Activated naive CD4-positive, alpha-beta T cell (primary cell): ENCODE measurements at places on chromosomes 5 and 9.
A peak's percentile ranks its signal among the peaks of the same experiment; 100 is the strongest.

DNA sequence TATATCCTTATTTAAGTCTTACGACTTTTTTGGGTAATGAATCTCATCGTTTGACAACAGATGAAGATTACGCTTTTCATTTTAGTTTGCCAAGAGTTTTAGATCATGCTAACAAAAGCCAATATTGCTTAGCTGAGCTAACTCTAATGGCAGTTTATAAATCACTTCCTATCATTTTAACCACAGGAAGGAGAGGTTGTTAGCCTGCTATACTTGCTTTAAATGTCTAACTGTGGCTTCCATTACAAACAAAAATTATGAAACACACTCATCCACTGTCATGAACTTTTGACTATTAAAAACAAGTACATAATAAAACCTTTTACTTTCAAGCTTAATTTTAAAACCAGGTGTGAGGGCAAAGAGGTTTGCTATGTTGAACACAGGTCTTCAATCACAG, 53.7 kb upstream of the ANKH start:
- DNase-seq = no peak

- no peak for DNase-seq
Measured at GRCh38 chr5:132371603-132371994, 2.1 kb downstream of the SLC22A5 start.

GRCh38 chr5:176748073-176748966, 62.0 kb upstream of the UNC5A start:
- DNase-seq = no peak

GRCh38 chr5:73426034-73426433, 22.5 kb downstream of the FOXD1 start:
- DNase-seq = no peak

GRCh38 chr9:135526730-135527571, 5.7 kb downstream of the LCN1 start:
- no peak for DNase-seq

DNA sequence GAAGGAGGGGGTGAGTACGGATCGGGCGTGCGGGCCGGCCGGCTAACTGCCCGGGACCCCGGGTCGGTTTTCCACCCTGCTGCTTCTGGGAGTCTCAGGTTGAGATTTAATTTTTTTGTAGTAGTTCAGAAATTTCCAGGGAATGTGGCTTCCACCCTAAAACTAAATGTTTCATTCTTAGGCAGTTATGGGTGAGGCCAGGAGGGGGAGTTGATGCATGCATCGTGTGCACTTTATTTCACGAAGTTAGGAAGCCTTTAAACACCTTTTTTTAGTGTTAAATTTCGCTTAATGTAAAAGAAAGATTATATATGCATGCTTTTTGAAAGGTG, 905 bp downstream of the CDK9 start:
- DNase-seq = no peak

DNA sequence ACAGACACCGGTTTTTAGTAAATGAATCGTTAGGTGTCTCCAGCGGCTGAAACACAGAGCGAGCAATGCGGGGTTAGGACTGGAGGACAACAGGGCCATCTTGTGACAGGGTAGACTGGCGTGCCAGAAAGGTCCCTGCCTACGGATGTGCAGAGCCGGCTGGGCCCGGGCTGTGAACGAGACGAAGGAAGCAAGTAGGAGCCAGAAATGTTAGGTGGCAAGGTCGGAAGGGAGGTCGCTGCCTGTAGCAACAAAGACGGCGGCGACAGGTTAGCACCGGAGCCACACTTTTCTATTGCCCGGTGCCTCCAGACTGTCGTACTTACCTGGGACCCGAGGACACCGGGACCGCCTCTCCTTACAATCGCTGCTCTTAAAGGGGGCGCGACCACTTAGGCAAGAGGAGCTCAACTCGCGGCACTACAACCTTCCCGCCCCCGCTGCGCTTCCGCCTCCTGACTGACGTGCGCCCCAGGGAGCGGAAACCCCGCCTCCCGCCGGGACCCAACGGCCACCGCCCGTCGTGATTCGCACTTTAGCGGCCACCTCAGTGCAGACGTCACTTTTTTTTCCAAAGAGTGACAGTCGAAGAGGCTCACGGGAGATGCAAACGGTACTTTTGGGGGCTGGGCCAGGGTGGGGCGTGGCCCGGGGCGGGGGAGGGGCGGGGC, at the start of gene INIP:
INIP (minus strand) TSS at position 457 of the 671 bp plus-strand sequence. CDS start 1,632 bp downstream, outside the sequence.
- peak; percentile 91 for DNase-seq

DNA sequence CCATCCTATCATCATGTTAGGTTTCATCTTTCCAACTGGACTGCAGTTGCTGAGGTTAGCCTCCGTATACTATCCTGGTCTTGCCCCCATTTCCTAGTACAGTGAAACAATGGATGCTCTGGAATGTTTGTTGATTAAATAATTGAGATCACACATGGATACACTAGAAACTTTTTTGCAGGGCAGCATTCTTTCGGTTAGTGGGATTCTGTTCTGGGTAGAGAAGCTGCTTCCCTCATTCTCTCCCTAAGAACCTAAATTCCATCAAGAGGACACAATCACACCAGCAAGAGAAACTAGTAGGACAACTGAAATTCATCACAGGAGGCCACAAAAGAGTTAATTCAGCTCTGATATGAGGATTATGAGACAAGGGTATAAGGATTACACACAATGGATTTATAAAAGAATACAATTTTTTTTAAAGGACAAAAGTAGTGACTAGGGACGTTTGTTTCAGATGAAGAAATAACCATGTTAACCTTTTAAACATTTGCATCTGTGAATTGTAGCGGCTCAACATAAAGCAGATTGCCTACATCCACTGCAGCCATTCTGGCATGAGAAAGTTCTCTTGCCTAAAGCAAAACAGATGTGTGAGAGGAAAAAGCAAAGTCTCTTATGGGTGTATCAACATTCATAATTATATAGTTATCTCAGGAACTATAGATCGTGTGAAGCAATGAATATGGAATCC, 162.7 kb upstream of the LHFPL2 start:
- no peak for DNase-seq

DNA sequence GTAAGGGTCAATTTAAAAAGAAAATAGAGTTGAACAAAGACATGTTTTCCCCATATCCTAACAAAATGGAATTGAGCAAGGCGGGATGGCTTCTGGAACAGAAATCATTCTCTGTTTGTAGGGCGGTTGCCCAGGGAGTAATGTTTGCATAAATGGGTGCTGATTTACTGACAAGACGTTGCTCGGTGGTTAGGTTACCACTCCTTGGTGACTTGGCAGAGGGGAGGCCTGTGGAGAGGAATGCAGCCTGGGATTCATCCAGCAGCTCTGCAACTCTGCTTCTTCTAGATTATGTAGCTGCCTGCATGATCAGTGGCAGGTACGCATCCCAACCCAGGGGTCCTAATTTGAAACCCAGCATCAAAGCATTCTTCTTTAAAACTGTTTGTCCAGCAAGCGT, 200.2 kb downstream of the CFAP90 start:
- DNase-seq = no peak

DNA sequence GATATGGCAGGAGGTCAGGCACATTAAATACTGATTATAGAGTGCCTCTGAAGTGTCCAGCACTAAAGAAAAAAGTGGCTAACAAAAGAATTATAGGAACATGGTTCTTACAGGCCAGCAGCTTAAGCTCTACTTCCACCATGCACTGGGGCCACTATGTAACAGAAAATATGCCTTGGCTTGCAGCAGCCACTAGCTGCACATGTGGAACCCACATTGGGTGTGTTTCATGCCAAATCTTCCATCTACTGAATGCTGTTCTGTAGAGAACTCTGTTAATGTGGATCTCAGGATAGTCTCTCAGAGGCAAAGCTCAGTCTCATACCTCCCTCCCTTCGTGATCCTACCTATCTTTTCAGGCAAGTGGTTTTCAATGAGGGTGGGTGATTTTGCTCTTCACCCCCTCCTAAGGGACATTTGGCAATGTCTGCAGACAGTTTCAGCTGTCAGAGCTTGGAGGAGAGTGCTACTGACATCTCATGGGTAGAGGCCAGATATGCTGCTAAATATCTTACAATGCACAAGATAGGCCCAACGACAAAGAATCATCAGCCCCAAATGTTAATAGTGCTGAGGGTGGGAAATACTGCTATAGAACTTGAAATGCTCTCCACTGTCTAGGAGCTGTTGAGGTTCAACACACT, 218.9 kb downstream of the TARS1 start:
- DNase-seq = no peak

- no peak for DNase-seq
Measured at GRCh38 chr5:15539951-15540350, 40.0 kb downstream of the FBXL7 start.

DNA sequence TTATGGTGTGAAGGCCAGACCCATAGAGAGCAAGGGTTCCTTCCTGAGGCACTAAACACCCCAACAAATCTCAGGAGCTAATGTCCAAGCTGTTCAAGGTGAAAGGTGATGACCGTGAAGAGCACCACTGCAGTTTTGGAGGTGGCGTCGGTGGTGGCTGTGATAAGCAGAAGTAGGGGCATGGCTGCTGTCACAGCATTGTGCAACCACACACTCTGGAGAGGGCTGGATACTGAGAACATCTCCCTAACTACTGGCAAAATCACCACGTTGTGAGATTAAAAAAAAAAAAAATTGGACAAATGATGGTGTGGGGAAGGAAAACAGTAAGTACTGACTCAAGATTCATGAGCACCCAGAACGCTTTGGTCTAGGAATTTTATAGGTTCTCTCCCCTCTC, 156.5 kb downstream of the PJA2 start:
- DNase-seq = no peak

DNA sequence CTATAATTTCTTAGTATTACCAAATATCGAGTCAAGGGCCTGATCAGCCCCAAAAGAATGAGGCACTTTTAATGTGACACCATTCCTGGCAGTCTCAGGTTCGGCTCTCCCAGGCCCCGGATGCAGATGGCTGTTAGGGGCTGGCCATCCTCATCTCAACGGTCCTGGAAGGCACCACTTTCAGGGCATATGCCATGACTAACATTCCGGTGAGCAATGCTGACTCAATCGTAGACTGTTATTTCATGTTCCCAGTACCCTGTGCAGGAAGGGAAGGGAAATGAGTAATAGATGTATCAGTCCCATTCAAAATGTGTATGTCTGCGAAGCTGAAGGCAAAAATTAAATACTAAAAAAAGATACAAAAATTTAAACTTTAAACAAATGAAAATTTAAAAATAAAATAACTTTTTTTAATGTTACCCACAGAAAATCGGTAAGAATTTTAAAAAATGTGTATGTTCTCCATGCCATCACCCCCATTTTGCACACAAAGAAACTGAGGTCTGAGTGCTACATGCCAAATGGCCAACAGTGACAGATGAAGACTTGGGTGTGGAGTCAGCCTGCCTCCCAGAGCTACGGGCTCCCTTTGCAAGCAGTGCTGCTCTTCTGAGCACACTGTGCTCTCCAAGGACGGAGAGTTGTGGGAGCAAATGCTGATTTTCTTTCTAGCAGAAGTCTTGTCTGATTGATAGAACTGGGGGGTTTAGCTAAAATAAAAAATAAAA, 79.0 kb downstream of the GLDC start:
- DNase-seq = no peak

GRCh38 chr9:87336914-87337333, 160.7 kb upstream of the DAPK1 start:
- DNase-seq = no peak

GRCh38 chr5:180495292-180495691, 1.1 kb downstream of the CNOT6 start:
- DNase-seq = no peak

GRCh38 chr5:140298183-140298601, 4.7 kb downstream of the PFDN1 start:
- DNase-seq = no peak

GRCh38 chr5:163888366-163888765, 382.9 kb downstream of the MAT2B start:
- no peak for DNase-seq

DNA sequence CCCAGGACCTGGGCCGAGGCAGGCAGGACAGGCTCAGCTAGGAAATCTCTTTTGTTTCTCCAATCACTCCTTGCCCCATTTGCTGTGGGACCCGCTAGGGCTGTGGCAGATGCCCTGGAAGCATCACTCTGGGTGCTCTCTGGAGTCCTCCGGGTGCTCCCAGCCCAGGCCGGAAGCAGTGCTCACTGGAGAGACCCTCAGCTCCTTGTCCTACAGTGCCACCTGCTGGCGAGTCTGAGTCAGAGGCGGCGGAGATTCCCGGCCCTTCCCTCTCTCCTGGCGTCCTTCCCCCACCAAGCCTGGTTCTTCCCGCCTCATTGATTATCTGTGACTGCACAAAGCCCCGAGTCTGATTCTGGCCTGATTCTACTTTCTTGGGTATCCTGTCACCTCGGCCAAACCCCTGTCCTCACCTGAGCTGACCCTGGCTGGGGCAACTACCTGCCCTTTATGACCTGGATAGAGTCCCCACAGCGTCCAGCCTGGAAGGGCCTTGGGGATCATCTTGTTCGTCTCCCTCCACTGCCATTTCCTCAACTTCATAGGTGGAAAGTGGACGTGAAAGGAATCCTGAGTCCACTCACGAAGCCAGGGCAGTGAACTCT, 7.3 kb upstream of the BARHL1 start:
- DNase-seq = no peak

DNA sequence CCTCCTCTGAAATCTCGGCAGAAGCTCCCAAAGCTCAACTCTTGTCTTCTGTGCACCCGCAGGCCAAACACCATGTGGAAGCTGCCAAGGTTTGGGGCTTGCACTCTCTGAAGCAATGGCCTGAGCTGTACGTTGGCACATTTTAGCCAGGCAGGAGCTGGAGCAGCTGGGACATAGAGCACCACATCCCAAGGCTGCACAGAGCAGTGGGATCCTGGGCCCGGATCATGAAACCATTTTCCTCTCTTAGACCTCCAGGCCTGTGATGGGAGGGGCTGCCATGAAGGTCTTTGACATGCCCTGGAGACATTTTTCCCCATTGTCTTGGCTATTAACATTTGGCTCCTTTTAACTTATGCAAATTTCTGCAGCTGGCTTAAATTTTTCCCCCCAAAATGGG, 567.1 kb upstream of the ZNF608 start:
- no peak for DNase-seq

DNA sequence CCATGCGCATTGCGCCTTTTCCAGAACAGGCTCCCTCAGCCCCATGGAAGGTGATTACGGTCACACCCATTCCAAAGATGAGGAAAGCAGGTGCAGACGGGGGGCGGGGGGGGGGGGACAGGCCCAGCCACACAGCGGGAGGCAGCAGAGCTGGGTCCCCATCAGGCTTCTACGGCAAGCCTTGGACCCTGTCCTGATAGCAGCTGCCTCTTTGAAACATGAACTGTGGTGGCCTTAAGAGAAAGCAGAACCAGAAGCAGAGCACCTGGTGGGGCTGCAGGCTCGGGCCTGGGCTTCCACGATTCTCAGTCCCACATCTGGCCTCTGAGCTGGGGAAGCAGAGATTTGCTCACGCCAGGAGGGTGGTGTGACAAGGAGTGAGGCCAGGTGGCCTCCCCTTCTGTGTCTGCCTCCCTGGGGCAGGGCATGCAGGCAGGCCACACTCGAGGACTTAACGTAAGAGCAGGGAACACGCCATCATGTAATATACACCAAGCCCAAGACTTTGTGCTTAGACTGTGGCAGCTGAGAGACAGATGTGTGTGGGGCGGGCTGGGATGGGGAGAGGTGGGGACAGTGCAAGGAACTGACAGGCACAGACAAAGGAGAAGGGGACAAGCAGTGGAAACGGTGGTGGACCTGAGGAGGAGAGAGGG, 14.2 kb upstream of the PHYKPL start:
- DNase-seq = no peak

- DNase-seq = no peak
Measured at GRCh38 chr9:84337252-84337651, 3.3 kb downstream of the SLC28A3 start.

GRCh38 chr5:3155046-3155445, 403.6 kb upstream of the IRX2 start:
- no peak for DNase-seq

GRCh38 chr5:80370390-80370789, 37.5 kb upstream of the ZFYVE16 start:
- no peak for DNase-seq

- DNase-seq = no peak
Measured at GRCh38 chr5:17261075-17261474, 43.6 kb downstream of the BASP1 start.
